ENCODE measurements at places on chromosomes 3 and 15.

DNA sequence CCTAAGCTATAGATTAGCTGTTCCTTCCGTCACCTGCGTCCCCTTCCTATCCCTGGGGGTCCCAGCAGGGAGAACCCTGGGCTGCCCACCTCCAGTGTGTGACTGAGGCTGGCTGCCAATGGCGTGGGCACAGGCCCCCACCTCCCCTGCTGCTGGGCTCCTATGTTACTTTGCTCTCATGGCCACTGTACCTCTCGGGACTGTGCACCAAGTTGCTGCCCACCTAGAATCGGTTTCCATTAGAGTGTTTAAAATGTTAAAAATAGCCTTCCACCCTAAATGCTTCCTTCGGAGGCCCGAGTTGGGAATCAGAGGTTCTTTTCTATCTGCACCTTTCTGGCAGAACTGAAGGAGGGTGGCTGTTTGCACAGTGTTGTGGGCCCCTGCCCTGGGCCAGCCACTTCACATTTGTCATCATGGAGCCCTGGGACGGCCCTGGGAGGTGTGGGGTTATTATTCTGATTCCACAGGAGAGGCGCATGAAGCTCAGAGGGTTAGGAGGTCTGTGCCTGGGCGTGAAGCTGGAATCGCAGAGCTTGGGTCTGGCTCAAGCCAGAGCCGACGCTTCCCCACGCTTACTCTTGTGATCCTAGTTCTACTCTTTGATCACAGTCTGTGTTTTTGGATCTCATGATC lies 29.1 kb downstream of the IRAK2 start:
- no peak for DNase-seq

- DNase-seq = no peak
Observed at GRCh38 chr3:42148982-42149432, 57.9 kb downstream of the TRAK1 start.

- DNase-seq = no peak
Observed at GRCh38 chr3:73473181-73473897, 151.4 kb downstream of the PDZRN3 start.

GRCh38 chr3:16085884-16086608 lies 88.4 kb upstream of the GALNT15 start:
- DNase-seq = no peak

DNA sequence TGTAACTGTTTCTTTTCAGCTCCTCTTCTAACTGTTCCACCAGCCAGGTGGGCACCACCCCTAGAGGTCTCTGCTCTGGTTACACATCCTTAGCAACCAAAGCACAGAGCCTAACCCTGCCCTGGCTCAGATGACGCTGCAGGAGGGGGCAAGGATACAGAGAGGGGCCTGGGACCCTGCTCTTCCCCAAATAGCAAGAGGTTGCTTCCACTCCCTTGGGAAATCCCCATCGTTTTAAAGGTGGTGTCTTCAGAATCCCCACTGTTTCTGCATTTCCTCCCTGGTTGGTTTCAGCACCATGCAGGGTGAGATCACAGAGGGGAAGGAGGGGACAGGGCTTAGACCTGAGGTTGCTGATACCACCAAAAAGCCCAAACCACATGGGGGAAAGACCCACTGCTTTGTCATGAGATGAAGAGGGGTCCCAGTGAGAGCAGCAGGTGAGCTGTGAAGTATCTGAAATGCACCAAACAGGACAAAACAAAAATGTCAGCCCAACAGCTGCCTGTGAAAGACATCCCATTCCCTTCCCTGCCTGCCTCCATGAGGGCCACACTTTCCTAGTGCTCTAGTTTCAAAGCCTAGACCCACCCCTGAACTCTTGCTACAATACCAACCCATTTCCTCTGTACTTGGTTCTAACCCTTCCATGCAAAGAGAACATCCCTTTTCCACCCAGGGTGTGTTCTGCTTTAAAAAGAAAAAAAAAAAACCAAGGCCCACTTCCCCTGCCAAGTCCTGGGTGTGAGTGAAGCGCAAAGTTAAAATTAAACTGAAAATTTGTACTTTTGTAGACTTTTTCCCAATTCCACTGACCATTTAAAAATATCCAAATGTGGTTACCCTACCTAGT lies 29.0 kb downstream of the ANP32A start:
- DNase-seq = no peak

GRCh38 chr3:11059090-11059798 lies 66.7 kb downstream of the SLC6A1 start:
- no peak for DNase-seq

GRCh38 chr3:58059349-58060321 lies 51.4 kb downstream of the FLNB start:
- no peak for DNase-seq

- DNase-seq = no peak
Observed at GRCh38 chr3:128491941-128492670, 895 bp downstream of the GATA2 start.

- DNase-seq = no peak
Observed at GRCh38 chr3:18290157-18290556, 135.0 kb downstream of the SATB1 start.

DNA sequence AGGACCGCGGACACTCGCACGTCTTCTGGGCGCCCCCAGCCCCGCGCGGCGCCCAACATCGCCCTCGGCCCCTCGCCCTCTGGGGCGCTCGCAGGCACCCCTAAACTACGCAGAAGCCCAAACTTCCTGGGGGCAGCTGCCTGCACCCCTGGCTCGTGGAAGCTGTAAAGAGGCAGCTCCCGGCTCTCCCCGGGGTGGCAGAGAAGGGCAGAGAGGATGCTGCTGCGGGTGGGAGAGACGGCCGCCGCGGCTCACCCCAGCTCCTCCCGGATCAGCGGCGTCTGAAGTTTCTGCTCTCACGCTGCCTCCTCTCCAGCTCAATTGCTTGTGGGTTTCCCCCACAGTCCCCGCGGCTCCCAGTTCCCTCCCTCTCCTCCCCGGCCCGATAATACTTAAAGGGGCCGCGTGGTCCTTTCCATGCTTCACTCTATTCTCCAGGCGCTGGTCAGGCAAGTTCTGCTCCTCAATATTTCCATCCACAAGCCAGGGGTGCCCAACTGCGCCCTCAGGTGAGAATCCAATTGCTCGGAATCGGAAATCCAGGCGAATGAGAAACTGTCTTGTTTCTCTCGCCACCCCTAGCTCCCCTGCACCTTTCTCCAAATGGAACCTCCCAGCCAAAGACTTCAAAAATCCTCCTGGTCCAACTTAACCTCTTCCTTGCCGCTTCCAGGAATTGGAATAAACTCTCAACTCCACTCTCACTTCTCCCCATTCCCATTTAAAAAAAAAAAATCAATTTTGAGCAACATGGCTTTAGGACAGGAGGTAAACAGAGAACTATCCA lies 748.5 kb downstream of the ROBO1 start:
- no peak for DNase-seq

GRCh38 chr3:169044331-169045113 lies 619.0 kb downstream of the MECOM start:
- DNase-seq = no peak

- DNase-seq = no peak
Observed at GRCh38 chr15:40103864-40104271, 4.8 kb downstream of the BMF start.

GRCh38 chr3:120177707-120178306 lies 83.6 kb upstream of the GSK3B start:
- no peak for DNase-seq

DNA sequence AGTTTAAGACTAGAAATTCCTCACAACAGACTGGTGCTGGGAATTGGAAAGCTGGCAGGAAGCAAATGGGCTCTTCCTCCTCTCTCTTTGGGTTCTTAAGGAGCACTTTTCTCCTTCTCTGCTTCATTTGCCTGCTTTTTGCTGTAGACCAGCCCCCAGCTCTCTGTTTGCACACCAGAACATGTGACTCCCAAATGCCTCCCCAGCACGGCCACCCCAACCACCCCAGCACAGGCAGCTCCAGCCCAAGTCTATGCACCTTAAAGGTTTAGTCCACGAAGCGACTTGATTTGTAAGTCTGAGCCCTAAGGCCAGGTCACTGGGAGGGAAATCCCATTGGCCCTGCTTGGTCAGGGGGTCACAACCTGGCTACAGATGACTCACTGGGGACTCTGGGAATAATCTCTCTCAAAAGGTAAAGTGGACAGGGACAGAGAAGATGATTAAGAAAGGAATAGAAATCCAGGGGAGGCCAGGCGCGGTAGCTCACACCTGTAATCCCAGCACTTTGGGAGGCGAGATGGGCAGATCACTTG lies 377.8 kb upstream of the PROK2 start:
- no peak for DNase-seq

- no peak for DNase-seq
Observed at GRCh38 chr3:47419083-47420043, 38.5 kb downstream of the PTPN23 start.

GRCh38 chr3:9124730-9125129 lies 124.7 kb downstream of the SRGAP3 start:
- no peak for DNase-seq

DNA sequence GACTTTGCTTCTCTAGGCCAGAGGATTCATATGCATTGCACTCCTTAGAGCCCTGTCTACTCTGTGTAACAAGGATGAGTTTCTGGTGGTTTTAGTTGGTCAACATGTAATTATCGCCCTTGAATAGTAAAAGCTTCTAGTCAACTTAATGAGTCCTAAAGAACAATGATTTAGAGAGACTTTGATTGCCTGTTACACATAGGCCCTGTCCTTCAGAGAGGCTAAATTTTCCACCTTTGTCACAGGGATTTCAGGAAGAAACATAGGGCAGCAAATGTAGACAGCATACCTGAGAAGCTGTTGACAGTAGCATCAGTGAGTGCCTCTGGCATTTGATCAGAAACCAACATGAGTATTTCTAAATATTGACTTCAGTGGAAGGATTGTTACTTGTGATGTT lies 7.1 kb downstream of the BTLA start:
- no peak for DNase-seq

GRCh38 chr3:38689774-38690173 lies 40.3 kb upstream of the SCN5A start:
- DNase-seq = no peak

GRCh38 chr3:114057011-114057347 lies 442 bp downstream of the QTRT2 start:
- DNase-seq = no peak

GRCh38 chr3:43499256-43499655 lies 122.6 kb downstream of the ANO10 start:
- no peak for DNase-seq

GRCh38 chr3:73094951-73095350 lies 33.5 kb downstream of the EBLN2 start:
- no peak for DNase-seq

DNA sequence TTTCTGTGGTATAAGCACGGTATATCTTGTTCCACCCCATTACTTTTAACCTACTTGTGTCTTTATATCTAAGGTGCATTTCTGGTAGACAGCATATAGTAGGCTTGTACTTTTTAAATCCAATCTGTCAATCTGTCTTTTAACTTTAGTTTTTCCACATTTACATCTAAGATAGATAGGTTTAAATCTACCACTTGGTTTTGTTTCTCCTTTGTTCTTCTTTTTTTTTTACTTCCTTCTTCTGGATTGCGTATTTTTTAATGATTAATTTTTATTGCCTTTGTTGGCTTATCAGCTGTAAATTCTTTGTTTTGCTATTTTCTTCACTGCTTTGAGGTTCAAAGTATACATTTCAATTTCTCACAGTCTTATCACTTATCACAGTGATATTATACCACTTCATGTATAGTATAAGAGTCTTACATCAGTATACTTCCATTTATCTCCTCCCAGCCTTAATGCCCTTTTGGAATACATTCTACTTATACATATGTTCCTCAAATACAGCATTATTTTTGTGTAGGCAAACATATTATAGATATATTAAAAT lies 31.0 kb downstream of the IQCB1 start:
- no peak for DNase-seq

DNA sequence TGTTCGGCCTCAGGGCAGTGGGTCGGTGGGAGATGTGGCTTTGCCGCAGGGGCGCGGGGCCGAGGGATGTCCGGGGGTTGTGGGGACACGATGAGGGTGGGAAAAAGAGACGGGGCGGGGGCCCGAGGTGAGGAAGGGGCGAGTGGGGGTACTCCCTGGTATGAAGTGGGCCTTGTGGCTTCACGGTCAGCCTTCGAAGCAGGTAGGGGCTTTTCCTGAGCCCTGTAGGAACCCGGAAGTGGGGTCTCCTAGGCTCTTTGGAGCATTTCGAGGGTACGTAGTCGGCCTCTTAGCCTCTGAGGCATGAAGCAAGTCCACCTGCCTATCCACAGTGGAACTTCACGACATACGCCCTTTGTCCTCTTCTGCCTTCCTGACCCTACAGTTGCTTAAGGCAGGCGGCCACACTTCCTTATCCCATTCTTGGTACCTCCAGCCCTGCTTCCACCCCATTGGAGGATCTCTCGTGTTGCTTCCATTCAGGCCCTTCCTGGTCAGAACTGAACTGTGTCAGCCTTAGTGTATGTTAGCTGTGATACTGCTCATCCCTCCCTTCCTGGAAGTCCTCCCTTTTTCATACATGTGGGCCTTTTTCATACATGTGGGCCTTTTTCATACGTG lies 389 bp downstream of the ARPC4 start:
- no peak for DNase-seq

GRCh38 chr15:59186501-59186900 lies 20.1 kb upstream of the LDHAL6B start:
- DNase-seq = no peak

GRCh38 chr3:8576841-8577571 lies 67.6 kb downstream of the SSUH2 start:
- DNase-seq = no peak

DNA sequence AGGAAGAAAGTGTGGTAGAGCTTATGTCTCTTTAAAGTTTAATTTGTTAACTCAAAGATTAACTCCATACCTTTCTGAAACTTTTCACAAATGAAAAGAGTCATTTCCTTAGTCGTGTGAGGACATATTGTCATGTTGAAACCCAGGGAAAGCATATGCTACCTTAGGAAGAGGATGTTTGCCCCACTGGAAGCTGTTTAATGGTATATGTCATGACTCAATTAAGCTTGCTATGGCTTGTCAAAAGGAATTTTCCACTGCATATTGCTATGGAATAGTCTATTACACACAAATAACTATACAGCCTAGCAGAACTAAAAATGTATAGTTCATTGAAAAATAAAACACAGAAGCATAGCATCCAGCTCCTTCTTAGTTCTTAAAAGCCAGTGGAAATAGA lies 69.9 kb downstream of the NSUN3 start:
- no peak for DNase-seq

DNA sequence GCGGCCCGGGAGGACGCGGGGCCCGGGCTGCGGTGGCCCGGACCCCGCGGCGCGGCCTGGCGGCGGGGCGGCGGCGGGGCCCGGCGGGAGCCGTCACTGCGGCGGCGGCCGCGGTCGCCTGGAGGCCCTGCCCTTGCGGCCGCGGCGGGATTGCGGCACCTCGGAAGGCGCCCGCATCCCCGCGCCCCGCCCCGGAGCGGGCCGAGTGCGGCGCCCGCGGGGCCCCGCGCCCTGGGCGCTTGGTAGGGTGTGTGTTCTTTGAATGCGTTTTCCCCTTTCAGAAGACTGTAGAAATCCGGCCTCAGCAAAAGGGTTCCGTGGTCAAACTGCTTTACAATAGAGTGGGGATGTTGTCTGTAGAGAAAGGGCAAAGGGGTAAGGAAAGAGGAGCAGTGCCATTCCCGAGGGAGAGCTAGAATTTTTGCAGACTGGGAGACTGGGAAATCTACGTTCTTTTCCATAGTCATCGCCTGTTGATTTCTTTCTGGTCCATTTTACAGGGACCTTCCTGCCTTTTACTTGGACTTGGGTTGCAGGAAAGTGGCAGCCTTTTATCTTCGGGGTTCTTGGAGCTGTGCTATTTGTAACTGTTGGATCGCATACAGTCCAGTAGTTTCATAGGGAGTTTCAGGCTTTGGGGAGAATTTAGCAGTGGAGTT lies 630 bp downstream of the SNRK start:
- DNase-seq = no peak

- no peak for DNase-seq
Observed at GRCh38 chr15:29873947-29874411, 51.7 kb upstream of the TJP1 start.
